Naive thymus-derived CD8-positive, alpha-beta T cell (primary cell): ENCODE measurements at places on chromosomes 5 and 9.

- DNase-seq, result no peak
Observed at GRCh38 chr5:2886531-2886930, 135.1 kb upstream of the IRX2 start.

DNA sequence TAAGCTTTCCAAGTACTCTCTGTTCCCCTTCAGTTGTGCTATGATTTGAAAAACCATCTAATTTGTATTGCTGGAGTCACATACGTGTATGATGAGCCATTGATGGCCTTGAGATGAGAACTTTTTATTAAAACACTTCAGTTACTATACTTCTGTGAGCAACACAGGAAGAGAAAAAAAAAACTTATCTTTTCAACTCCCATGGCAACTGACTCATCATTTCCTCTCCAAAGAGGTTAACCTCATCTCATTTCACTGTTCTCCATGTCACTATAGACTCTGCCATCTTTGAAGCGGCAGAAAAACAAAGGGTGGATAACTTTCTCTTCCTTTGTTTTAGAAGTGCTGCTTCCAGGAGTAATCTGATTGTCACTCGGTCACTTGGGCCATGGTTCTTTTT is 104.3 kb upstream of the PCSK1 start:
- no peak for DNase-seq

DNA sequence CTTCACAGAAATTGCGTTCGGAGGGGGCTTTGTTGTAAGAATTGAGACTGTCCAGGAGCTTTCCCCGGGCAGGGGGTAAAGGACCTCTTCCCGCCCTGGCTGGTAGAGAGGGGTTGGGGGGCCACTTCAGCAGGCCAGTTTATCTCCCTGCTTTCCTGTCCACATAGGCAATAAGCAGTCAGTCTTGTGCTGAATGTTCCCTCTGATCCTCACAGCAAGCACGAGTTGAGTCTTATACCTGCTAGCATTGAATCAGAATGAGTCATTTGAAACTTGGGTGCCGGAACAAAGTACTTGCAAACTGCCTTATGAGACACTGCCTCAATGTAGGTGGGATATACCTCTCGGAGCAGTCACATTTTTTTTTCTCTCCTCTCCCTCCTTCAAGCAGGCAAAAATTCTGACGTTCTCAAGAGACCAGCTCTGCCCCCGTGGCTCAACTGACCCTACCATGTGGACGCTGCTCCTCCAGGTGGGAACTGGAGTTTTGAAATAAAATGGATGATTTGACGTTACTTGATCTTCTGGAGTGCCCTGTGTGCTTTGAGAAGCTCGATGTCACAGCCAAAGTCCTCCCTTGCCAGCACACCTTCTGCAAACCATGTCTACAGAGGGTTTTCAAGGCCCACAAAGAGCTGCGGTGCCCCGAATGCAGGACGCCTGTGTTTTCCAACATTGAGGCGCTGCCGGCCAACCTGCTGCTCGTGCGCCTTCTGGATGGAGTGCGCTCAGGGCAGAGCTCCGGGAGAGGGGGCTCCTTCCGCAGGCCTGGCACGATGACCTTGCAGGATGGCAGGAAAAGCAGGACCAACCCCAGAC is 1.3 kb downstream of the SH3RF2 start:
- DNase-seq, result no peak

- DNase-seq, result no peak
Observed at GRCh38 chr9:111008158-111009075, 29.9 kb downstream of the LPAR1 start.

DNA sequence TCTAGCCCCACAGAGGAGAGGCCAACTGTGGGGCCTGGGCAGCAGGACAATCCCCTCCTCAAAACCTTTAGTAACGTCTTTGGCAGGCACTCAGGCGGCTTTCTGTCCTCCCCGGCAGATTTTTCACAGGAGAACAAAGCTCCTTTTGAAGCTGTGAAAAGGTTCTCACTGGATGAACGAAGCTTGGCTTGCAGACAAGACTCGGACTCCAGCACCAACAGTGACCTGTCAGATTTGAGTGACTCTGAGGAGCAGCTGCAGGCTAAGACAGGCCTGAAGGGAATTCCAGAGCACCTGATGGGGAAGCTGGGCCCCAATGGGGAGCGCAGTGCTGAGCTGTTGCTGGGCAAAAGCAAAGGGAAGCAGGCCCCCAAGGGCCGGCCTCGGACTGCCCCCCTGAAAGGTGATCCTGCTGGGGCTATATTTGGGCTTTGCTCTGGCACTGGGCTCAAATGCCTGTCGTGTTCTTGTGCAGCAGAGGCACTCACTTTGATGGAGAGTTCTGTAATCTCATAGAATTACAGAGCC is 39.4 kb downstream of the KDM3B start:
- no peak for DNase-seq

GRCh38 chr5:36006163-36006562 is 15.0 kb upstream of the UGT3A1 start:
- DNase-seq, result no peak

GRCh38 chr5:95832664-95833063 is 10.1 kb upstream of the GLRX start:
- DNase-seq, result no peak

GRCh38 chr5:144484124-144484897 is 313.6 kb downstream of the KCTD16 start:
- no peak for DNase-seq

GRCh38 chr5:130052752-130053151 is 148.5 kb downstream of the CHSY3 start:
- no peak for DNase-seq

GRCh38 chr9:131817073-131817472 is 77.2 kb upstream of the RAPGEF1 start:
- no peak for DNase-seq

- no peak for DNase-seq
Observed at GRCh38 chr9:135394699-135395645, 84.6 kb upstream of the PPP1R26 start.

- no peak for DNase-seq
Observed at GRCh38 chr5:168736281-168736831, 157.2 kb upstream of the PANK3 start.

- no peak for DNase-seq
Observed at GRCh38 chr9:86503314-86503713, 149.1 kb upstream of the TUT7 start.

DNA sequence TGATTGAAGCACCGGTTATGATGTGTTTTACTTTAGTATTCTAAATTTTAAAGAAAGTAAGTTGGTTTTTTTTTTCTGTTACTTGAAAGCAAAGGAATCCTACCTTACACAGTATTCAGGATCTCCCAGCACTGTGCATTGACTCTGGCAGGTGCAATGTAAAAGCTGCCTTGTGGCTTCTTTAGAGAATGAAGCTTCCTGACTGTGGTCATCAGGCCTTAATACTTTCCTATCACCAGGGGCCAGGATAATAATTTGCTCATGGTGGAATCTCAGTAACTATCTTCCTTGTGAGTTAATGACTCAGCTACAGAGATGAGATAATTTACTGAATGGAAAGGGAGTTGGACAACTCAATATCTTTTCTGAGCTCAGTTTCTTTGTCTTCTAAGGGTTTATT is 435.5 kb upstream of the ZNF608 start:
- DNase-seq, result no peak

GRCh38 chr5:5046680-5047502 is 93.2 kb upstream of the ADAMTS16 start:
- no peak for DNase-seq

DNA sequence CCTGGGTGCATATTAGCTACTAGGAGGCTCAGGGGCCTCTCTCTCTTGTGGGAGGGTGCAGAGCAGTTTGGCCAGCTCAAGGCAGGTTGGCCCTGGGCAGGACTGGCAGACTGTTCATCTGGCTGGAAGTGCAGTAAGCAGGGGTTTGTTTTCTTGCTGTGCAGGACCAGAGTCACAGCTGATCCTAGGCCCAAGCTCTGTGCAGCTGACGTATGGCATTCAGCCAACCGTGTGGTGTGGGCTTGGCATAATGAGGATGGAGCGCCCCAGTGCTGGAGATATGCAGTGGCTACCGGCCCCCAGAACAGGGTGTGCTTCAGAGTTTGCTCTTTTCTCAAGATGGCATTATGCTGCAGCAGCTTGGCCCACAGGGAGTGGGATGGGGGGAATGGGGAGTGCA is 31.0 kb upstream of the PHF24 start:
- DNase-seq, result no peak

DNA sequence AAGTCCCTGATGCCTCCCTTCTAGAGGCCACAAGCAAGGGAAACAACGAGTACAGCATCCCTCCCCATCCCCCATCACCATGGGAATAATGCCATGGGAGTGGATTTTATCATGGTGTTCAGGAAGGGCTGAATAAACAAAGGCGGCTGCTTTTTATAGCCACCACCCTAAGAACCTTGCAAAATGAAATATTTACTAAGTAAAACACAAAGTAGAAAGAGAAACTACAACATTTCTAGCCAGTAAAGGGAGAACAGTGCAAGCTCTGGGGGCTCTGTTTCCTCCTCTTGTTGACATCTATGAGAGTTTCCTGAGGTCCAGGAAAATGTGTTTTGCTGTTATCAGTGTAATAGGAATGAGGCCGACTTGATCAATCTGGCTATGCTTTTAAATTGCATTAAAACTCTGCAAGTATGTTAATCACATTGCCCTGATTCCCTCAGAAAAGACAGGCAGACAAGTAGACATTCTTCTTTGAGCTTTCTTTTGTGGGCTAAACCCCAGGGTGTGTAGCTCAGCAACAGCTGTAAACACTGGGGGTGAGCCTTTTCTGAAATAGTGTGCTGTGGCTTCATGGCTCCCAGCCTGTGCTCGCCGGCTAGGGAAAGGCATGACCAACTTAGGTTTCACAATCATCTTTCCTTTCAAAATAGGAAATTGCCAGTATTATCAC is 31.1 kb downstream of the SV2C start:
- no peak for DNase-seq

DNA sequence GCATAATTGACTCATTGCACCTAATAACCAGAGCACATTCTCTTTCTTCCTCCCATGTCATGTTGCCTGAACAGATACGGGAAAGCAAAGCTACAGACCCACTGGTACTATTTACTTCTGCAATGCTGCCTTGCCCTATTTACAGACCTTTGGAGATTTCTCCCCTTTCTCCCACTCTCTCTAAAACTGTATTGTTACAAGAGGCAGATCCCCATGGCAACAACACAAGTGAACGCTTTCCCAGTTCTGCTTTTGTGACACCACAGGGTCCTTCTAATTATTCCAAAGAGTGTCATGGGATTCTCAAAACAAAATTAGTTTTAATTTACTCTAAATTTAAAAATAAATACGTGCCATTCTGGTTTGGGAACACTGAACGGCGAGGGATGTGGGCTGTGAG is 104.7 kb downstream of the KCTD16 start:
- DNase-seq, result no peak

- no peak for DNase-seq
Observed at GRCh38 chr9:69677931-69678330, 5.8 kb upstream of the APBA1 start.
